ENCODE measurements at places on chromosomes 11 and 22.

DNA sequence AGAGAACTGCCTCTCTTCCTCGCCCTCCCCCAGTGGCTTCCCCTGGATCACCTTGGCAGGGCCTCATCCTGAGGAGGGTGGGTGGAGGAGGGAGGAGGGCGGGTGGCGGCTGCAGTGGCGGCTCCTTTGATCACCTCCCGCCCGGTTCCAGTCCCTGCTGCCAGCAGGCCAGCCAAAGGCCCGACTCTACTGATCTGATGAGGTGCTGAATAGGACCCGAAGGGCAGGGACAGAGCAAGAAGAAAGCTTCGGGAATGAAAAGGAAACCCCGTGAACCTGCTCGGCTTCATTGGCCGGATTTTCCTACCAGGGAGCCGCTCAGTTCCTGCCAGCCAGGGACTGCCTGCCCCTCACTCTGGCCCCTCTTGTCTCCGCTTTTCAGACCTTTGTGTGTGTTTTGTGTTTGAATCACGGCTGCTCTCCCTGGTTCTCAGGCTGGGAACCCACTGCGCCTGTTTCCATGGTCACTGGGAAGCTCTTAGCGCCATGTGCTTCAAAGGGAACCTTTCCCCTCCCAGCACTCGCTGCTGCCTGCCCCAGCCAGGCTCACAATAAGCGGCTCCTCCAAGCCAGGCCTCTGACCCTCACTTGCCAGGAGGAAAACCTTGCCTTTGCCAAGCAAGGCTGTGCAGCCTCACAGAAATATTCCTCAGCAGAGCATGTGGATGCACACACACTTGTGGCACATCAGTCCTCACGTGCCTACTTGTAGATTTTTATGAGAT is 56.8 kb downstream of the C22orf31 start:
- DNase-seq = no peak

DNA sequence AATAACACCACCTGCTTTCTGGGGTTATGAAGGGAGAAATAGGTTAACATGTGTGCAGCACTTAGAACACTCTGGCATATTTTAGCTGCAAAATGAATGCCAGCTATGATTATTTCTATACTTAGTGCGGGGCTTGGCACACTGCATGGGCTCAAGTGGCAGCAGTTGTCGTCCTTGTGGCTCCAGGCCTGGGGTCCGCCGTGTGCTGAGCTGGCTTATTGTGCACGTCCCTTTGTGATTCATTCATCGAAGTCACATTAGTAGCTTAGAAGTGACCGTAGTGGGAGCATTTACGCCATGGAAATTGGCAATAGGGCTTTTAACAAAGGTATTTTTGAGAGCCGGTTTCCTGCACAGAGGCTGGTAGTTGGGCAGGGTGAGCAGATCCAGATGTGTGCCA is 4.2 kb downstream of the RASD2 start:
- no peak for DNase-seq

DNA sequence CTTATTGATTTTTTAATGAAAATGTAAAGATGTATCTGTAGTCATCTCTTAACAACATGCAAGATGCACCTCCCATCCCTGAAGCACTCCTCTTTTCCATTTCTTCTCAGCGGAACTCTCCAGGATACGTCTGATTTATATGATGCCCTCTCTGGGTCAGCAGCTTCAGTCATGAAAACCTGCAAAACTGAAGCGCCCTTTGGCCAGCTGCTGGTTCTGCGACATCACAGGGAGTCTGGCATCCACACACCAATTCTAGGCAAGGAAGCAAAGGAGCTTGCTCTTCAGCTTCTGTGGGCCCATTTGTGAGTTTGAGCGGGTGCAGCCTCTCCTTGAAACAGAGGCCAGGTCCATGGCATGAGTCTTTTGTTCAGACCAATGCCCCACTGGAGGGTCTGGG is 1253.3 kb downstream of the TBC1D22A start:
- no peak for DNase-seq

GRCh38 chr22:29359469-29359868 is 28.9 kb downstream of the AP1B1 start:
- no peak for DNase-seq

GRCh38 chr11:117915672-117916235 is 13.4 kb downstream of the TMPRSS13 start:
- DNase-seq = no peak

DNA sequence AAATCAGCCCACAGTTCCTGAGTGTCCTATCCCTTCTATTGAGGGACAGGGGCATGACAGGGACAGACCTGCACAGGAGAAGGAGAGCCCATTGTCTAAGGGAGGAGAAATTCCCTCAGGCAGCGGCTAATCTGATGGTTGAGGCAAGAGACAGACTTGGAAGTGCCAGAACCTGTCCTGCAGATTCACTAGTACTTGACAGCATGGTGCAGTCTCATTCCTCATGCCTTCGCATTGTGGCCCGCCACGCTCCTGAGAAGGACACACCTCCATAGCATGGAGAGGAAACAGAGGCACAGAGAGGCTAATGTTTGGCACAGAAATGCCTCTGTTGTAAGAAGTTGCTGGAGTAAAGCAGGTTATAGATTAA is 3.2 kb downstream of the P2RY6 start:
- DNase-seq = no peak

GRCh38 chr11:68935066-68935465 is 31.4 kb downstream of the IGHMBP2 start:
- DNase-seq = no peak

DNA sequence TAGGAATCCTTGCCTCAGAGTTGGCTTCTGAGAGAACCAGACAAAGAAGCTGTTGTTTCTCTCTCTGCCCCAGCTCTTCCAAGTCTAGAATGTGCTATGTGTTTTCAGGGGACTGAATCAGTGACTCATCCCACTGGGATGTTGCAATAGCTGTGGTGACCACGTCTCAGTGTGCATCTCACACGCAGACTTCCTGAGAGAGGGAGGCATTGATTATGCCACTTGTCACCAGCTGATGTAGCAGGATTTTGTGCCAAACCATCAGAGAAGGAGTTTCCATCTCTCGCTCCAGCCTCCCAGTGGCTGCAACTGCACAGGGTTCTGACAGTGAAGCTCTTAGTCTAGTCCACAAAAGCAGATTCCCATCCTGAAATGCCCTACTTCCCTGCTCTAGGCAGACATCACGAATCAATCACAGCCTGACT is 455.8 kb downstream of the MIAT start:
- no peak for DNase-seq

DNA sequence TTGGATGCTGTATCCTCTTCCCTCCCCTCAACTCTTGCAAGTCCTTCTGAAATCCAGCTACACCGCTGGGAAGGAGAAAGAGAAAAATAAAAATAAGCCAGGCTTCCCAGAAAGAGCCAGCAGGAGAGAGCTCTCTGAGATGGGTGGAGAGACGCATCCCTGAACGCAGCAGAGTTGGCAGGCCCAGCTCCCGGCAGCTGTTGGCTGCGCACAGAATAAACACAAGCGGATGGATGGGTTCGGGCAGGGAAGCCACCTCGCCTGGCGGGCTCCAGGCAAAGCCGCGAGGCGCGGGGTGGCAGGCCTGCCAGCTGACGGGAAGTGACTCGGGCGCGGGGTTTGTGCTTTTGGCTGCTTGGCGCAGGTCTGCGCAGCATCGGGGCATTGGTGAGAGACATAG is 537.7 kb downstream of the MIAT start:
- DNase-seq = no peak

DNA sequence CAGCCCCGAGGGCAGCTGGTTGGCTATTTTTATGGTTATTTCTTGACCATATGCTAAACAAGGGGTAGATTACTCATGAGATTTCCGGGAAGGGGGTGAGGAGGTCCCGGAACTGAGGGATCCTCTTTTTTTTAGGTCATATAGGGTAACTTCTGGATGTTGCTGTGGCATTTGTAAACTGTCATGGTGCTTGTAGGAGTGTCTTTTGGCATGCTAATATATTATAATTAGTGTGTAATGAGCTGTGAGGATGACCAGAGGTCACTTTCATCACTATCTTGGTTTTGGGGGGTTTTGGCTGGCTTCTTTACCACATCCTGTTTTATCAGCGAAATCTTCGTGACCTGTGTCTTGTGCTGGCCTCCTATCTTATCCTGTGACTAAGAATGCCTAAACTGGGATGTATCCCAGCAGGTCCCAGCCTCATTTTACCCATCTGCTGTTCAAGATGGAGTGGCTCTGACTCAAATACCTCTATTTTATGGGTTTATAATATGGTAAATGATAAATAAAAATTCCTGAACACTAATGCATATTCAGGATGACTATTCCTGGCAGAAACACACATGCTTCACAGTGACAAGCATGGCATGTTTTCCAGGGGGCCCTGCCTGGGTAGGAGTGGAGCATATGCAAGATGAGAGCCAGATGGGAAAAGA is 11.2 kb downstream of the KREMEN1 start:
- DNase-seq = no peak

All from GM19239 (cell line).